NCI-H1930 (cell line): ENCODE measurements at places on chromosomes 3 and 15.

GRCh38 chr3:97692389-97692788 lies 72.2 kb upstream of the ARL6 start:
- no peak for DNase-seq

GRCh38 chr15:100338971-100339444 lies 2.8 kb downstream of the ADAMTS17 start:
- no peak for DNase-seq

DNA sequence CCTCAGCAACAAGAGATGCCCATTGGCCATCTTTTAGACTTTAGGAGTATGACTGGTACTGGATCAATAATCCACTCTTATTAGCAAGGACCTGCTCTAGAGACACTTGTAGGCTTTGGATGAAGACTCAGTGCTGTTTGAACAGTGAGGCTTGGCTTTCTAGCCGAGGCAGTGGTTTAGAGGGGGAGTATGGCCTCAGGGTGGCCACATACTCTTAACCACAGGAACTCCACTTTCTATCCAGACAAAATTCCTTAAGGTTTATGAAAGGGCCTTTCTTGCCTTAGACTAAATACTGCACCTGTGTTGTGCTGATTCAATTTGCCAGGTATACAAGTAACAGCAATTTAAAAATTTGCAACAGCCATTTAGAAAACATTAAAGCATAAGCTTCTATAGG lies 1046.3 kb downstream of the DIPK2A start:
- no peak for DNase-seq

DNA sequence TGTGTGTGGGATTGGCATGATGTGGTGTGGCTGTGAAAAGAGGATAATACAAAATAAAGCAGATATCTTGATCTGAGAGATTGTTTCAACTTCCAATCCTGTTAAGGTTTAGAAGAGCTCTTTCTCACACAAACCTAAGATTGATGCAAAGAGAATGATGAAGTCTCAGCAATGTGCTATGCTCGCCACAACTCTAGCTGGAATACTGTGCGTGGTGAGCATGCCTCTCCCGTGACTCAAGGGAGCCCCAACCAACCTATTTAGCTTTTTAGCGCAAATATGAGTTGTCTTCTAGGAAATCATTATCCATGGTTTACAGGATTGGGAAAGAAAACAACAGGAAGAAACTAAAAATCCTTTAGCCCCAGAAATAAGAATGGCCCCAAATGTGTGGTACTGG lies 28.5 kb downstream of the BTLA start:
- DNase-seq = no peak

- DNase-seq = no peak
Observed at GRCh38 chr15:65057549-65057940, 10.2 kb downstream of the RASL12 start.

GRCh38 chr15:87618203-87618725 lies 638.3 kb downstream of the NTRK3 start:
- no peak for DNase-seq

DNA sequence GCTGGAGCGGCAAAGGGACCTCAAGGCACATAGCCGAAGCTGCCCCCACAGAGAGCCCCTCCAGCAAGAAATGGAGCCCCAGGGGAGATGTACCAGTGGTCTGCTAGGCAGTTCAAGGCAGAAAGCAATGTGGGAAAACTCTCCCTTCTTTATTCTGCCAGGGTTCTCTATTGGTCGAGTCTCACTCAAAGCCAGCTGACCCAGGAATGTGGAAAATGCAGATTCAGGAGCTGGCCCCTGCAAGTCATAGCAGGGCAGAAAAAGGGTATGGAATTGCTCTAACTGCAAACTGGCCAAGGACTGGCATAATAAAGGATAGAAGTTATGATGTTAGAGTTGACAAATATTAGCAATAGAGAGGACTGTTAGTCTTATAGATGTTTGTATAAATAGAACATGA lies 4.0 kb upstream of the TOPAZ1 start:
- DNase-seq = no peak

- DNase-seq = no peak
Observed at GRCh38 chr15:64562003-64562640, 101.7 kb downstream of the ZNF609 start.
